Activated T-helper 1 cell treated with Interleukin-2 at 50 U/mL for 16 hours (primary cell): ENCODE measurements at places on chromosomes 7 and 10.

DNA sequence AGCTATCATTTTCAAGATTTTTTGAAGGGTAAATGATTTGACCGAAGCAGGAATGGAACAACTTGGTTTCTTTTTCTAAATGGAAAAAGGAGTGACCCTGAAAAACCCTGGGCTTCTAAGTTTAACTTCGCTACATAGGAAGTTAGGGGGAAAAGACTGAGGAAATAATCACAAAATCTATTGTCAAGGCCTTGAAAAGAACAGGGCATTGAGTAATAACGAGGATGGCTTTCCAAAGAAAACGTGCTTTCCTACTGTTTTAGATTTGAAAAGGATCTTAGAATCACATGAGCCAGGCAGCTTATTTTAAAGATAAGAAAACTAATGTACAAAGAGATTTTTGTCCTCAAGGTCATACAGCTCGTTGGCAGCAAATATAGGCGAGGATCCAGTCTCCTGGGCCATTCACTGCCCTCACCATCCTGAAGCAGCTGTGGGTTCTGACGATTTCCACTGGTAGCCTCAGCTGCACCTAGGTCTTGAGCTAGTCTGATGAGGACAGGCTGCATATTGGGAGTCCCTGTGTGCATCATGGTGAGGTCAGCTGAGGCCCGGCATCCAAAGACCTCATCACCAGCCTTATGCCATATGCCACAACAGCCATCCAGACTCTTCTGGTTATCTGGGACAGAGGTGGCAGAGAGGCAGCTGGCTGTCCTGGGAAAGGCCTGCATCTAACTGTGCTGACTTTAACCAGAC lies 384.7 kb upstream of the NRP1 start:
- no peak for DNase-seq

GRCh38 chr7:94394437-94395140 lies at the start of gene COL1A2:
Gene COL1A2 (plus strand): TSS chr7:94394895. CDS start chr7:94395032, 137 bp downstream.
- no peak for DNase-seq

GRCh38 chr10:117353684-117354083 lies 21.6 kb downstream of the PDZD8 start:
- no peak for DNase-seq

GRCh38 chr7:18444826-18445225 lies 50.7 kb upstream of the HDAC9 start:
- DNase-seq: no peak

DNA sequence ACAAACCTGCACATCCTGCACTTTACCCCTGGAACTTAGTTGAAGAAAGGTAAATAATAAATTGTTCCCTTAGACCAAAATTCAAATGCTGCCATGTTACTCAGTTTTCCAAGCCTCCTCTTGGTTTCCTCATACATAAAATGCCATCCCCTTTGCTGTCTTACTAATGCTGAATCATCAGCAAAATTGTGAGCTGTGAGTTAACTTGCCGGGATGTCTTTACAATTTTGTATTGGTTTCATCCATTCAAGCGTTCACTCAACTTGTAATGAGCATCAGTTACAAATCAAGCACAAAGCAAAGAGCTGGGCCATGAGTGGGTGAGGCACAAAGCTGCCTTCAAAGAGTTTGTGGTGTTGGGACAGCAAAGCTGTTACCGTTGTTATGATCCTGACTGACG lies 395.8 kb upstream of the ZMIZ1 start:
- DNase-seq: no peak

DNA sequence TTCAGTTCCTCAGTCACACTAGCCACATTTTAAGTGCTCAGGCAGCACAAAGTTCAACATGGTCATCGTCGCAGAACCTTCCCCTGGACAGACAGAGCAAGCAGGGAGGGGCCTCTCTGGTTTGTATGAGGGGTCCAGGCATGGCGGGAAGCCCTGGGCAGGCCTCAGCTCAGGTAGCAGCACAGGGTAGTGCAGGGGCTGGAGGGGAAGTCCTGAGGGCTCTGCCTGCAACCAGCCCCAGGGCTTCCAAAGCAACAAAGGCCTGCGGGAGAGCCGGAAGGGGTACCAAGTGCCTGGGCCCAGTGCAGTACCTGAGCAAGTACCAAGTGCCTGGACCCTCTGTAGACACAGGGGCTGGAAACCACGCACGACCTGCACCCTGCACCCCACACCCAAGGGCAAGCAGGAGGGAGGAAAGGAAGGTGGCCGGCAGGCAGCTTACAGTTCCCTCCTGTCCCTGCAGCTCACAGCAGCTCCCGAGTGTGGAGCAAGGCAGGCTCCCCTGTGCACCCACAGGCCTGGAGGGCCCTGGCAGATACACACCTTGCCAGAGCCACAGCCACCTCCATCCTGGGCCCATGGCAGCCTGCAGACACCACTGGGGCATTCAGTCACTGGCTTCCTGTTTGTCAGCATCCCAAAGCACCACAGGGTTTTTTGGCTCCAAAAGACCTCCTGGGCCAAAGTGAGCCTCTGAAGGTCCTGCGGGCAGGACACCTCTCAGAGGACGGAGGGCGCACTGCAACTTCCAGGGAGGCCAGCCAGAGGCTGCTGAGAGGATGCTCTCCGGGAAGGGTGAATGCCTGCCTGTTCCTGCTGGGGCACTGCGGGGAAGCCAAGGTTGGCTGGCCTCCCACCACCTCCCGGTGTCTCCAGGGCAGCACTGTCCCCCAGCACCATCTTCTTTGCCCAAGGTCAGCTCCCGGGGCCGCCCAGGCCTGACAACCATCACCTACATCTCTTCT lies 6.5 kb upstream of the RET start:
- DNase-seq: no peak

GRCh38 chr7:25259487-25260243 lies 31.4 kb upstream of the NPVF start:
- DNase-seq: peak; percentile 22

DNA sequence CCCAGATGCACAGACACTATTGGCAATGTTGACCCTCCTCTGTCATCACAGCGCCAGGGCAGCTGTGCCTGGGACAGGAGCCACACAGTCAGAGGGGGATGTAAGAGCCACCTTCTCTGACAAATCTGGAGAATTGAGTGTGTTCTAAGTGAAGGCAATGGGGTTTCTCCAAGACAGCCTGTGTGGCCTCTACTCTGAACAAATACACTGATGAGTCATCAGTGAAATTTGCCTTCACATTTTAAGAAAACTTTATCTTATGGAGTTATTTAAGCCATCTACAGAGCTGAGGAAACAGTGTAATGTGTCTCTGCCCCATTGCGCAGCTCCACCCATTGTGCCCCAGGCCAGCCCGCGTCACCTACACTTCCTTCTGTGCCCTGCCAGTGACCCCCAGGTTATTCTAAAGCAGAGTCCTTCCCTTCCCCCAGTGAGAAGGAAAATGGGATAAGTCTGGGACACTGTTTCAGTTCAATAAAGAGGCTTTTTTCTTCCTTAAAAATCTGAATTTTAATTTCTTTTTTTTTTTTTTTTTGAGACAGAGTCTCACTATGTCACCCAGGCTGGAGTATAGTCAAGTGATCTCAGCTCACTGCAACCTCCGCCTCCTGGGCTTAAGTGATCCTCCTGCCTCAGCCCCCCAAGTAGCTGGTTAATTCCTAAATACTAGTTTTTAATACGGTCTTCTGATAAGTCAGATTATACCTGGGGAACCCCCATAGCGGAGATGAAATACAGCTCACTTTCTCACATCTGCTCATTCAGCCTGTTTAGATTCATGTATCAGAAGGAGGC lies 21.8 kb downstream of the AKR1E2 start:
- DNase-seq: no peak

DNA sequence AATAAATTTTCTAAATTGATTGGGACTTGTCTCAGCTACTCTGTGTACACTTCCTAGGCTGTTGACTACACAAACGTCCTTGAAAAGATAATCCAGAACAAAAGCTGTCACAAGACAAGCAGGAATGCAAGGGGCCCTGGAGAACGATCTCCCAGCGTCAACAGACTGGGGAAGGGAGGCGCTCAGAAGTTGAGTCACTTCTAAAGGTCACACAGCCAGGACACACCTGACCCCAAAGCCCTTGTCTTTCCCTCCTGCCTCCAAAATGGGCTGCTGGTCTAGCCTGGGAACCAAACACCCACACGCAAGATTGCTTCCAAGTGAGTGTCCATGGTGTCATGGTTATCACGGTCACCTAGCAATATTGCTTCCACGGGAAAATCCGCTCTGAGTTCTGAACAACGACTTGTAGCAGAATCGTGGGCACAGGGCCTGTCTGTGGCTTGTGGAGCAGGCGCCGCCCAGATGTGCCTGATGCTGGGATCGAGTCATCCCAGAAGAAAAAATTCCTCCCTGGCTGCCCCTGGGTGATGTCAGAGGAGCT lies 49.8 kb downstream of the SPOCK2 start:
- no peak for DNase-seq

DNA sequence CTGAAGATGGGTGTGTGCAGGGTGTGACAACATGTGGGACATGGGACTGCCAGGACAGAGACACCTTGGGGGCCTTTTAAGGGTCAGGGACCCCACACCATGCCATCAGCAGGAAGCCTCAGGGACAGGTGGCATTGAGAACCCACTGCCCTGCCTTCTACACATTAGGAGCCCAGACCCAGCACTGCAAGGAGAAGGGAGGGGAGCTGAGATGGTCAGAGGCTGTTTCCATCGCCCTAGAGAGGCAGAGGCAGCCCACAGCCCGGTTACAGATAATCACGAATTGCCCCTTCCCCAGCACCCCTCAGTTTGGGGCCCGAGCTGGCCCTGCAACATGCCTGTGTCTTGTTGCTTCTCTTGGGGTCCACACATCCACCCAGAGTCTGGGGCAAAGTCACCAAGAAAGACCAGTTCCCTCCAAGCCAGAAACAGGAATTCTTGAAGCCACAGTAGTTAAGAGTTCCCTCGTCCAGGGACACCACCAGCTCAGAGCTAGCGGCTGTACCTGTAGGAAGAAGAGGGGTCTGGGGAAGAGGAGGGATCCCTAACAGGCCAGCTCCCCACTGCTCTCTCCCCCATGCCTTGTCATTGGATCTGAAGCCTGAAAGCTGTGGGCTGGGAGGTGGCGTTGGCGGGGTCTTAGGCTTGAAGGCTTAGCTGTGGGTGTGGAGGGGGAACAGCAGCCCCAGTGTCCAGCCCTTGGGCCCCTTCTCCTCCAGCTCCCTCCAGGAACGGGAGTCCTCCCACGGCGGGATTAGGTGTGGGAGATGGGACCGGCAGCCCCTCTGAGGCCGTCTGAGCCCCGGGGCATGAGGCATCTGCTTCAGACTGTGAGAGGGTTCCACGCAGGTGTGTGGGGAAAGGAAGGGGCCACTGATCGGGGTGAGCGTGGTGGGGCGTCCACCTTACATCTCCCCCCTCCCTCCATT lies 44.8 kb upstream of the ELFN1 start:
- no peak for DNase-seq

GRCh38 chr7:72429316-72429715 lies 17.2 kb upstream of the CALN1 start:
- DNase-seq: no peak

DNA sequence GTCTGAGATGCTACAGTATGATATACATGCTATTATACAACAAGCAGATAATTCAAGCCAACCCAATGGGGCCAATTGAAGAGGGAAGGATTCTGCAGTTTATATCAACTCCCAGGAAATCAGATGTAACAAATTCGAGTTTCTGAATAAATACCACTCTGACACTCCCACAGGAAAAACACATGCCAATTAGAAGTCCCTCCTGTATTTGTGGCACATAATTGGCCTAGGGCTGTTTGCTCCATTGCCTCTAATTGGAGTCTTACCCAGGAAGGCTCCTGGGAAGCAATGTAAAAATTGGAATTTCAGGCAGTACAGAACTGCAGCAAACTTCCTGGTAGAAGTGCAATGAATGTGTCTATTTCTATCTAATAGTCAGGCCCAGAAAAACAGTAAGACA lies 4.7 kb downstream of the PPA1 start:
- DNase-seq: no peak

- no peak for DNase-seq
These were observed 1548.1 kb upstream of the LRRTM3 start for GRCh38 chr10:65377687-65378086.

DNA sequence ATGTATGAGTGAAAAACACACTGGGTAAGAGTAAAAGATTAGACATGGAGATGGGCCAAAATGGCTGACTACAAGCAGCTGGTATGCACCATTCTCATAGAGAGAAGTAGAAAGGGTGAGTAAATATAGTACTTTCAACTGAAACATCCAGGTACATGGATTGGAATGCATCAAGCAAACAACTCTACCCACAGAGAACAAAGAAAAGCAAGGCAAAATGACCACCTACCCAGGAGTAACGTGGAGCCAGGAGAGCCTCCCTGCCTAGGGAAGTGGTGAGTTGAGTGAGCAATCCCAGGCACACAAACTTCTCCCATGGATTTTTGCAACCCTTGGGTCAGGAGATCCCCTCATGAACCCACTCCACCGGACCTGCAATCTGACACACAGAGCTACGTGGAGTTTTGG lies 212.8 kb downstream of the PTN start:
- DNase-seq: no peak

- DNase-seq: no peak
These were observed 195.9 kb downstream of the DIP2C start for GRCh38 chr10:493391-494148.

- DNase-seq: no peak
These were observed 110.9 kb upstream of the LANCL2 start for GRCh38 chr7:55254242-55254595.

- no peak for DNase-seq
These were observed 57.3 kb downstream of the INPP5F start for GRCh38 chr10:119782981-119783664.

DNA sequence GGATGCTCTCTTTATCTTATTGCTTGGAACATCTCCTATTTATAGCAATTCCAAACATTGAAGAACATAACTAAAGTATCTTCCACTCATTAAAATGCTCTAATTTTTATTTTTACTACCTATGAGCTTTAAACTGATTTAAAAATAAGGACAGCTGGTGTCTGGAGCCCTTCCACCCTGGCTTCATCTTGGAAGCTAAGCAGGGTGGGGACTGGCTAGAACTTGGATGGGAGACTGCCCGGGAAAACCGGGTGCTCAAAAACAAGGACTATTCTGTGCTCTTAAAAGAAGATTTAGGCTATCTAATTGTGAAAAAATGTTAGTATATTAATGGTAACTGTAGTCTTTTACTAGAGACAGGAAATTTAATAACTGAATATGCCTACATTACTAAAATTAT lies 69.2 kb downstream of the ARMC3 start:
- DNase-seq: no peak

DNA sequence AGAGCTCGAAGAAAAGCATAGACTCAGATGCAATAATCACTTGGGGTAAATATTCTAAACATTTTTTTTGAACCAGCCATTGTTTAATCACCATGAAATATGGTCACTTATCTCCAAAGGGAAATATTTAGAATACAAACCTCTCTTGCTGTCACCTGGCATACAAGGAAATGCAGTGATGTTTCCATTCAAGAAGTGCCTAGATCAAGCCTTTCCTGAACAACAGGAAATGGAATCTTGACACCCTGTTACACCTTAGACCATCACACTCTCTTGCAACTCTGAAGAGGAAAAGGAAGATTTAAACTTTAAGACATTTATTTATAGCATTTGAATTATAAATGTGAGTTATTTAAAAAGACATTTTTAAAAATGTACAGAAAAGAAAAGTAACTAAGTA lies 263.0 kb upstream of the BMPER start:
- DNase-seq: no peak
